CD8-positive, alpha-beta T cell (primary cell): ENCODE measurements at places on chromosomes 3 and 15. TPM values are rescaled to one million over a fixed set of nuclear protein-coding genes. Genes with fewer than 3 reads are reported as not detected.

DNA sequence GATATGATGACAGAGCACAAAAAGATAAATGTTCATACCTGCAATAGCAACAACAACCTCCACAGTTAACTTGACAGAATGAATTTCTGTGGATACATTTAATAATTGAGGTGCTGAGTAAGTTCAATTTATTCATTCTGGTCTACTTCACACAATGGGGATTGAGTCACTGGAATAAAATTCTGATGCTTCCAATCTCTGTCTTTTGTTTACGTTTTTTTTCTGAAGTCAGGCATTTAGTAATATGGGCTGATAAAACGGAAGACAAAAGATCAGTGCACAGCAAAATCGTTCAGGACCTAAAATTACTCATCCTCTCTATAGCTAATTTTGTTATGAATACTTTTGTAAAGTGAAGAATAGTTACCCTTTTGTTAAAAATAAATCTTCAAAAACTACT is 565.9 kb upstream of the CCDC54 start:
- DNase-seq, result no peak

DNA sequence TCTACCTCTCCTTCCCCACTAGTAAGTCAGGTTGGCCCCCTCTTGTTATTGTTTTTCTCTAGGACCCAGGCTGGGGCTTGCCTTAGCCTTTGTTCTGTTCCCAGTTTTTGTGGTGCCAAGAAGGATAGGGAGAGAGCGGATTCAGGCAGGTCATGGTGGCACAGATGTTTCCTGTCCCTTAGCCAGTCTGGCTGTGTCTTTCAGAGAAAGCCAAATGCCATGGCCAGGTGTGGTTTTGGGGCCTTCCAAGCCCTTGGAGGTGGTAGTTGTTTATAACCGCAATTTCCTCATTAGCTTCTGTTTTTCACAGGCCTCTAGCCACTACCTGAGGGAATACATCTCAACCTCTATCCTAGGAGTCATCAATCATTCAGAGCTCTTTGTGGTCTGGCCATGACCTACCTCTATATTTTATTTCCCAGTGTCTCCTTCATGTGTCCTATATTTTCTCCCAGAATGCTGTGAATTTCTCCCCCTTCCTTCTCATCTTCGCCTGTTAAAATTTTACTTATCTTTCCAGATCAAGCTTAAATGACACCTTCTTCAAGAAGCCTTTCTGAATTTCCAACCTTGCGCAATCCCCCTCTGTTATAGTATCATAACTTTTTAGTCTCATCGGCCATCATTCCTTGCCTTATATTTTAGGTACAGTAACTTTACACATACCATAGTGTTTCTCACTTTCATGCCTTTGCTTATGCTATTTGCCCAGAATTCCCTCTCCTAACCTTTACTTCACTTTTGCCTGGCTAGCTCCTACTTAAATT is 38.2 kb downstream of the TIMP4 start:
- no peak for DNase-seq

DNA sequence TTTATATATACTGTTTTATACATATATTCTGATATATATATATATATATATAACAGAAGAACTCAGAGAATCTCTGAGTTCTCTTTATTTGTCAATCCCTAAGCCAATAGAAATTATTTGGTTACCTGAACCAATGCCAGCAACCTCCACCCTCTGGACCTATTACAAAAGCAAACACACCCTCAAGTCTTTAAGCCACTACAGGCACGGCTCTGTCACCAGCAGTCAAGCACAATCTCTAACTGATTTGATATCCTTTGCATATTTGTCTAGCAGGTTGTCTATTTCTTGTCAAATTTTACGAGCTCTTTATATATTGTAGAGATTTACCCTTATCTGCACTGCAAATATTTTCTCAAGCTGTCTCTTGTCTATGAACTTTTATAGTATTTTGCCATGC is 66.6 kb upstream of the TOPAZ1 start:
- DNase-seq, result no peak

The EOMES gene
- 8.6 TPM for total RNA-seq

The TYRO3 gene
- total RNA-seq, result 0.78 TPM

The PCSK6 gene
- 0.84 TPM for total RNA-seq
